ENCODE measurements at places on chromosomes 6 and 20.

GRCh38 chr20:21615617-21616080 is 89.8 kb upstream of the PAX1 start:
- DNase-seq: peak; percentile 32

GRCh38 chr6:45504947-45505346 is 127.2 kb upstream of the SUPT3H start:
- no peak for DNase-seq

GRCh38 chr6:125789576-125790357 is 993 bp upstream of the NCOA7 start:
- peak; percentile 33 for DNase-seq

DNA sequence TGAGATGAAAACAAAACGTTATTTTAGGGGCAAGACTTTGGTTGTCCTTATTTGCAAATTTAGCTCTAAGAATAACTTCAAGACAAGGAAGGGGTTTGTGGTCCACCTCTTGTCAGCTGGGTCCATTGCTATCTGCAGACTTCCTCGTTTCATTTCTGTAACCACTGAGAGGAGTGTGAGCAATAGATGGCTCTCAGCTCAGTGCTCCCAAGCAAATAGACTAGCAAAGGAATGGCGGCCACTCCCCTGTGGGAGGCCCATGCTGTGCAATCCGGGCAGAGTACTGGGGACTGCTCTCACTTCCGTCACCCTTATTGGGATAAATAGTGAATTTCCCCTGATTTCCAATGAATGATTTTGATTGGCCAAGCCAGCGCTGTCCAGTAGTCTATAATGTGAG is 176.6 kb downstream of the ZDHHC14 start:
- DNase-seq: no peak

- no peak for DNase-seq
These were observed 64.3 kb upstream of the UNC93A start for GRCh38 chr6:167226791-167227190.

- DNase-seq: no peak
These were observed 110.0 kb upstream of the SSTR4 start for GRCh38 chr20:22924949-22925612.

DNA sequence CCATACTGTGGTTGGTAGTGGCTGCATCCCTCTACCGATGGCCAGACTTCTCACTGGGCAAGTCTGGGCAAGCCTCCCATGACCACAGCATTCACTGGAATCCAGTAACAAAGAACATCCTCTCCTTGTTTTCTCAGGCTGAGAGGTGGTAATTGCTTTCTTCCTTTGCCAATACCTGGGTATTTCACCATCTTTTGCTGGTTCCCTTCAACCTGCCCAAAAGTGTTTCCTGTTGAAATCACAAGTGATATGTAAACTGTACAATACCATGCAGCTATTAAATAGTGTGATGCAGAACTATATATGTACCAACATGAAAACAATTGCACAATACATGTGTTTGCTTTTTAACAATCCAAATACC is at the start of gene PTCHD4:
Gene PTCHD4, minus strand, starts transcription at position 55 of the 364 bp plus-strand sequence. CDS start 42,240 bp downstream, outside the sequence.
- no peak for DNase-seq

- DNase-seq: peak; percentile 60
These were observed 22.6 kb upstream of the HLA-DQB2 start for GRCh38 chr6:32785781-32786533.

- no peak for DNase-seq
These were observed 85.4 kb downstream of the SOX4 start for GRCh38 chr6:21678990-21679389.

GRCh38 chr6:71268735-71269437 is 19.7 kb upstream of the OGFRL1 start:
- no peak for DNase-seq

- no peak for DNase-seq
These were observed 3.6 kb upstream of the SLC17A4 start for GRCh38 chr6:25750906-25751305.

Measured in CD4-positive, alpha-beta T cell treated with Interleukin-12 subunit alpha and Interleukin-12 subunit beta, for 1 hour (primary cell).